Stimulated activated CD8-positive, alpha-beta memory T cell treated with anti-CD3 and anti-CD28 coated beads, Interleukin-12 subunit alpha, Interleukin-12 subunit beta, amount 100 ng/mL, for 4 hours (primary cell): ENCODE measurements at places on chromosomes 5 and 9.

GRCh38 chr5:57675236-57675635, 192.6 kb upstream of the ACTBL2 start:
- DNase-seq: no peak

DNA sequence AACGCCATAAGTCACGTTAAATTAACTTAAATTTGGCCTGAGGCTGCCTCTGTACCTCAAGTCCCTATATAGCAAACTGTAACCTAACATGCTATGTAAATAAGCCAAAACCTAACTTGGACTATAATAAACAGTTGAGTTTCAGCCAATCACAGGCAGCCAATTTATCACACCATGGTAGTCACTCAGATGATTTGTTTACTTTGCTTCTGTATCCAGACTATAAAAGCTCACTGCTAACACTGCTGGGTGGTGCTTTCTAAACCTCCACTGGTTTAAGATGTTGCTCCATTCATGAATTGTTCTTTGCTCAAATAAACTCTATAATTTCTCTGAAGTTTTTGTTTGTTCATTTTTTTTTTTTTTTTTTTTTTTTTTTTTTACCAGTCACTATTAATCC, 62.8 kb downstream of the TRPM3 start:
- no peak for DNase-seq

- no peak for DNase-seq
These were observed 73.7 kb upstream of the ADAMTS2 start for GRCh38 chr5:179418972-179419371.

GRCh38 chr5:179267071-179267670, 78.1 kb downstream of the ADAMTS2 start:
- no peak for DNase-seq

DNA sequence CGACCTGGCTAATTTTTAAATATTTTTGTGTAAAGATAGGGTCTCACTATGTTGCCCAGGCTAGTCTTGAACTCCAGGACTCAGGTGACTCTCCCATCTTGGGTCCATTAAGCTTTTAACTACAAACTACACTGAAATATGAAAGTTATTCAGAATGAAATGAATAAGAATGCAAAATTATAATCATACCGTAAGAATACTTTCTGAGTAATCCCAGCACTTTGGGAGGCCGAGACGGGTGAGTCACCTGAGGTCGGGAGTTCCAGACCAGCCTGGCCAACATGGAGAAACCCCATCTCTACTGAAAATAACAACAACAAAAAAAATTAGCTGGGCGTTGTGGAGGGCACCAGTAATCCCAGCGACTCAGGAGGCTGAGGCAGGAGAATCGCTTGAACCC, 1.1 kb upstream of the ORM1 start:
- DNase-seq: no peak

DNA sequence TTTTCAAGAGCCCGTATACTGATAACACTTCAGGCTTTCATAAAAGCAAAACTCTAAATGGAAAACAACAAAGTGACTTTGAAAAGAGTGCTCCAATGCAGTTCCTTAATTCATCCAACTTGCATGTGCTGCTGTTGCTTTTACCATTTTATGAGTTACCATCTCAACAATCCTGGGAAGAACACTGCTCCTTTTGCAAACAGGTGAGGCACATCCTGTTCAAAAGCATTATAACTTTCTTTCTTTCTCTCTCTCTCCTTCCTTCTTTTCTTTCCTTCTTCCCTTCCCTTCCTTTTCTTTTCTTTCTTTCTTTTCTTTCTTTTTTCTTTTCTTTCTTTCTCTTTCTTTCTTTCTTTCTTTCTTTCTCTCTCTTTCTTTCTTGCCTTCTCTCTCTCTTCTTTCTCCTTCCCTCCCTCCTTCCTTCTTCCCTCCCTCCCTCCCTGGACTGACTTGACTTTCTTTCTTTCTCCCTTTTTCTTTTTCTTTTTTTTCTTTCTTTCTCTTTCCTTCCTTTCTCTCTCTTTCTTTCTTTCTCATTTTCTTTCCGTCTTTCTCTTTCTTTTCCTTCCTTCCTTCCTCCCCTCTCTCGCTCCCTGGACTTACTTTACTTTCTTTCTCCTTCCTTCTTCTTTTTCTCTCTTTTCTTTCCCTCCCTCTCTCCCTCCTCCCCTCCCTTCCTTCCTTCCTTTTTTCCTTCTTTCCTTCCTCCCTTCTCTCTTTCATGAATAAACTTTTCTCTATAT, 11.2 kb upstream of the PARP8 start:
- DNase-seq: no peak

- no peak for DNase-seq
These were observed 1.4 kb downstream of the SLC36A2 start for GRCh38 chr5:151345808-151346478.

DNA sequence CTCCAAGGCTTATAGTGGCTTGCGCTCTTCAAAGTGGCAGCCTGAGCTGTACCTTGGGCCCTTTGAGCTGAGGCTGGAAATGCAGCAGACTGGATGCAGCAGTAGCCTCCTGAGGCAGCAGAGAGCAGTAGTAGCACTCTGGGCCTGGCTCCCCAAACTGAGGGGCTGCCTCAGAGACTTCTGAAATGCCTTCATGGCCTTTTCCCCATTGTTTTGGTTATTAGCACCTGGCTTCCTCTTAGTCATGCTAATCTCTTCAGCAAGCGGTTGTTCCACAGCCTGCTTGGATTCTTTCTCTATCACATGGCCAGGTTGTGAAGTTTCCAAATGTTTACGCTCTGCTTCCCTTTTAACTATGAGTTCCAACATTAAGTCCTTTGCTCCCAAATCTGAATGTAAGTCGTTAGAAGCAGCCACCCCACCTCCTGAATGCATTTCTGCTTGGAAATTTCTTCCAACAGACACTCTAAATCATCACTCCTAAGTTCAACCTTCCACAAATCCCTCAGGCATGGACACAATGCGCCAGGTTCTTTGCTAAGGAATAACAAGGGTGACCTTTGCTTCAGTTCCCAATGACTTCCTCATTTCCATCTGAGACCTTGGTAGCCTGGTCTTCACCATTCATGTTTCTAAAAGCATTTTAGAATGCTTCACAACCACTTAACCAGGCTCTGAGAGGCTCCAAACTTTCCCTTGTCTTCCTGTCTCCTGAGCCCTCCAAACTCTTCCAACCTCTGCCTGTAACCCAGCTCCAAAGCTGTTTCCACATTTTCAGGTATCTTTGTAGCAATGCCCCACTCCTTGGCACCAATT, 145.8 kb downstream of the ZDHHC21 start:
- DNase-seq: no peak

DNA sequence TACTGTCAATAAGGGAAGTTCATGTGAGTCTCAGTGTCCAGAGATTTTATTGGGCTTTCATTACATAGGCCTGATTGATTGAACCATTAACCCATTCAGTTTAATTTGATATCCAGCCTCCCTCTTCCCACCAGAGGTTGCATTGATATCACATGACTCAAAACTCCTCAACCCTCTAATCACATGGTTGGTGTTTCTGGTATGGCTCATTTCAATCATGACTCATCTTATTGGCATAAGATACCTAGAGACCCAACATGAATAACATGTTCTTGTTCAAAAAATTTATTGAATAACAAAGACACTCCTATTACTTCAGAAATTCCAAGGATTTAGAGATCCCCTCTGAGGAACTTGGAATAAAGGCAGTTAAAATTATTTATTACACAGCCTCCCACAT, 982.2 kb downstream of the TLE1 start:
- DNase-seq: no peak

DNA sequence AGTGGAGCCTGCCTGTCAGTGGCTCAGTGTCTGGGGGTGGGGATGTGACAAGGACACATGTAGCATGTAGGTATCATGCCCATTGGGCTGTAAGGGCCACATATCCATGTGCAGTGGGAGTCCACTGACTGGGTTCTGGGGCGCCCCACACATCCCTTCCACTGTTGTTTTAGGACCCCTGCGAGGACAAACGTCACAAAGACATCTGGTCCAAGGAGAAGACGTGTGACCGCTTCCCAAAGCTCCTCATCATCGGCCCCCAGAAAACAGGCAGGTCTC, 33.4 kb downstream of the NDST1 start:
- DNase-seq: no peak

- DNase-seq: no peak
These were observed 95.7 kb downstream of the TTC39B start for GRCh38 chr9:15211160-15211814.

GRCh38 chr5:164203581-164204225, 698.3 kb downstream of the MAT2B start:
- DNase-seq: no peak

GRCh38 chr9:92010705-92011536, 60.9 kb upstream of the ROR2 start:
- no peak for DNase-seq

DNA sequence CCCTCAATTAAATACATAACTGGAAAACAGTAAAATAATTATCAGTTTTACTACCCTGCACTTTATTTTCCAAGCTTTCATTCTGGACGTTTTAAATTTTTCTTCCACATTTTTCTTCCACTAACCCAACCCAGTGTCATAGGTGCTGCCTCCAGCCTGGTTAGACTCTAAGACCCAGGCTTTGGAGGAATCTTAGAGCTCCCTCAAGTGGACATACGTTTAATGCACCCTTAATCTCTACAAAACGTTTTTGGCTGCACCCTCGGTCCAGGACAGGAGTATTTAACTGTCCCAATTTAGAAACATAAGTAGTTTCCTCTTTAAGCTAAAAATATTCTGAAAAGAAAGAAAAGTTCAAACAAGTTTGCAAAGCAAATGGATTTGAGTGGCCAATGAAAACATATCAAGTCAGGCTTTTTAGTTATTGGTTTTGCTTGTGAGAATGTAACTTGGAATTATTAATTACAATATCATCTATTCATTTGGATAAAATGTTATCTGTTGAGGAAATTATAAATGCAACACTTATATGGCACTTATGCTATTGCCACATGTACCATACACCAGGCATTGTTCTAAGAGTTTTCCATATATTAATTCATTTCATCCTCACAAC, 38.9 kb downstream of the CDH6 start:
- DNase-seq: no peak

GRCh38 chr5:42811591-42812446, at the start of gene SELENOP:
Gene SELENOP (minus strand): TSS chr5:42811892. CDS start chr5:42808353, 3,539 bp downstream.
- DNase-seq: no peak

- no peak for DNase-seq
These were observed 71.6 kb upstream of the FSTL4 start for GRCh38 chr5:133683646-133684596.

GRCh38 chr5:121967187-121967586, 5.4 kb downstream of the SRFBP1 start:
- no peak for DNase-seq

DNA sequence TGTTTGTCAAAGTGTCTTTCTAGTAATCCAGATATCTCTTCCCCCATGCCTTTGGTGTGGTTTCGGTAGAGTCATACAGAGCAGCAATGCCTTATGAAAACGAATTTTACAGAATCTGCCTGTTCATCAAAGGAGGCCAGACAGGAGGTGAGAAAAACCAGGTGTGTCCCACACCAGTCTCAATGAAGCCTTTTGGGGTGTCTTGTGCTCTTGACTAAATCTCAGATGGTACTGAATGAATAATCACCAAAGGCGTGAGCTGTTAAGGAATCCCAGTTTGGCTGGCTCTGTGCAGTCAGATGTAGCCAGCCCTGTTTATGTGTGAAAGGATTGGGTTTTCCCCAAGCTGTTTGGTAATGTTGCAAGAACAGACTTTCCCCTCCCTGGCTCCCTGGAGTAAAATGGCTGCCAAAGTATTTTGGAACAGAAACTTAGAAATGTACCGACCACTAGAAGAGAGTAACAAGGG, 70.8 kb upstream of the CDKN2B start:
- no peak for DNase-seq

- no peak for DNase-seq
These were observed 15.0 kb upstream of the HSPB3 start for GRCh38 chr5:54440456-54440893.

GRCh38 chr9:34996905-34997279, 7.3 kb downstream of the DNAJB5 start:
- no peak for DNase-seq

GRCh38 chr9:10876333-10876732, 263.5 kb upstream of the PTPRD start:
- no peak for DNase-seq

DNA sequence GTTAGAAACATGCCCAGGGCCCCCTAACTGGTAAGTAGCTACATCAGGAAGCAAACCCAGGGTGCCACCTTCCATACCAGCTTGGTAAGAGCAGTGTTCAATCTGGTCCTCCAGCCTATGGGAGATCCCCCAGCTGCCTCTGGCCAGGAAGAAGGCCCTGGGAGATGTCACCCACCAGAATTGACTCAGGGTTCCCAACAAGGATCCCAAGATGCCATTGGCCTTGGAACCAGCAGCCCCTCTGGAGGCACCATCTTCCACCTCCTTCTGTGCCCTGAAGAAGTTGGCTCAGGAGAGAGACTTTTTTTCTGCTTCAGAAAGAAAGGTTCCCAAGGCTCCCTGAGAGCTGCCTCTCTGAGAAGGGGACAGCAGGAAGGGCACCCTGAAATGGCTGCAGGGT, 56.6 kb upstream of the IL17B start:
- no peak for DNase-seq

DNA sequence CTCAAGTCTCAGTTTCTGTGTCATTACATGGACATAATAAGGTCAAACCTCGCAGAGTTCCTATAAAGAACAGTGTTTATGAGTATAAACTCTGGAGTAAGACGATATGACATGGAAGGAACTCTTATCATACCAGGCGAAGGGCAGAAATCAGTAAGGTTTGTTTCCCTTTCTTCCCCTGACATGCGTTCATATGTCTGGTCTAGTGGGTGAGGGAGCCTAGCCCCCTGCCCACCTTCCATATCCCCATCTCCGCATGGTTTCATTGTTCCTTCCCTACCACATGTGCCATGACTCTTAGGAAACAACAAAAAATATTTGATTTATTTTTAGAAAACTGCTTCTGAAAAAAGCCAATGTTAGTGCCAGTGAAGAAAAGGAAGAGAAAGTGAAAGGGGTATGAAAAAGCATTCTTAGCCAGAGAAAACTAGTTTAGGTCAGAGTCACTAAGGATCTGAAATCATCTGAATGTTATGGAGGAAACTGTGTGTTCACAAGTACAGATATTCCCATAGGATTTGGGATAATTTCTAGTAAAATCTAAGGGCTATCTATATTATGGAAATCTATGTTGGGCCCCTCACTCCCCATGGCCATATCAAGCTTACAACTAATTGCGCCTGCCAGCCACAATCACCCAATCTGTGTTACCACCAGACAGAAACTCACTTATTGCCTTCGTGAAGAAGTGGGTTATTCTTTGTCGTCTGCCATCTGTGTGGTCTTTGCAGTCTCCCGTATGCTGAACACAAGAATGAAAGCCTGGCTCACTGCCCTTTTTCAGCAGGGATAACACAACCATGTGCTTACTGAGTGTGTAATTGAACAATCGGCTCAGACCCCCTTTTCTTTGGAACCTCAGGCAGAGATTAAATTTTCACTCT, 19.9 kb upstream of the HMHB1 start:
- no peak for DNase-seq

DNA sequence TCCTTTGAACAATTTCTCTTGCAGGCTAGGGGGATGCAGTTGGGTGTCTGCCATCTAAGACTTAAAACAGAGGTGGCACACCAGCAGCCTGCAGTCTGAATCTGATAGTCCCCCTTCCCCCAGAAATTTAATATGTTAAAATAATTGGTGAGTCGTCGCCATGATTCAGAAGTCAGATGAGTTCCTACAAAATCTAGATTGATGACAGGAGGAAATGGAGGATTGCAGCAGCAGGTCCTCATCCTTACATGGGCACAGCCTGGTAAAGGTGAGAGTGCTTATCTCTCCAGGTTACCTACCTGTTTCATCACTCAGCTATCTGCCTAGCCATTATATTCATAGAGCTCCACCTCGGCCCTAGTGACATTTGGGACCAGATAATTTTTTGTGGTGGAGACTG, 112.3 kb downstream of the PCSK1 start:
- DNase-seq: no peak

GRCh38 chr5:100659080-100659795, 124.1 kb downstream of the FAM174A start:
- no peak for DNase-seq
